ENCODE measurements at places on chromosomes 6 and 20.

DNA sequence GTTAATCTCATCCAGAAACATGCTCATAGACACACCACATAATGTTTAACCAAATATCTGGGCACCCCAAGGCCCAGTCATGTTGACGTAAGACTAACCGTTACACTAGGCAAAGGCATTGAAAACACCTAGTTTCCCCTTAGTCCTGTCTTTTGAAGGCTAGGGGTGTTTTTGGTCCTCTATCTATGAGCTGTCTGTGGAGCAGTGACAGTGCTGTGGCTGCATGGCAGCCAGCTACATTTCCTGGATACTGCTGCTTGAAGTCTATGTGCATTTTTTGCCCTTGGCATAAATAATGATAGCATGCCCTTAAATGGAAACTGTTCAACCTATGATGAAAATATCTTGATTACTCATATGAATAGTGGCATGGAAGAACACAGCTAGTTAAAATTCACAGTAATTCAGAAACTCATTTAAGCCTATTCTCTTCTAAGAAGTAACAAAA lies 18.6 kb downstream of the FARS2 start:
- no peaks in the 10 kb centered on the region for H3K36me3 ChIP-seq
- no peak overlapping the region for H3K27ac ChIP-seq
- no peak overlapping the region for H3K4me3 ChIP-seq
- H3K27me3 ChIP-seq, result no peaks in the 10 kb centered on the region
- DNase-seq, result no peak

DNA sequence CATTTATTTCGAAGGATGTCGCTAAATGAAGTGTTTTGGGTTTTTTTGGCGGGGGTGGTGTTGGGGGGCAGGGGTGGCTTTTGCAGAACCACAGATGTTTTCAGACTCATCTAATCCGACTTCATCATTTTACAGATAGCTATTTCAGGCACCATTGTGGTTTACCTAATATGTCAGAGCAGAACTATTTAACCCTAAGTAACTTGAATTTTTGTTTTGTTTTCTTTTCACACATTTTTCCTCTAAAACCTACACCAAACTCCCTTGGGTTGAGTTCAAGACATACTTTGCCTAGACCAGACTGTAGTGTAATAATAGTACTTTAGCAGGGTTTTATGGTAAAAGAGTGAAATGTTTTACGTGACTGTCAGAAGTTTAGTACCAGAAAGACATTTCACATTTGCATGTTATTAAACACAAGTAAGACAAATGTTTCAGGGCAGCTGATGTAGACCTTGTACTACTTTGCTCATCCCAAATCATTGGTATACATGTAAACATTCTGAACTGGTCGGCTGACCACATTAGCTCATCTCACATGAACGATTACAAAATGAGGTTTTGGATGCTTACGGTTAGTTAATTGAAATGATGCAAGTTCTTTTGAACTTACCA lies 37.7 kb downstream of the MAP3K4 start:
- no peaks in the 10 kb centered on the region for H3K4me1 ChIP-seq
- H3K27ac ChIP-seq, result no peak overlapping the region
- H3K36me3 ChIP-seq, result no peaks in the 10 kb centered on the region
- H3K4me3 ChIP-seq, result no peak overlapping the region

DNA sequence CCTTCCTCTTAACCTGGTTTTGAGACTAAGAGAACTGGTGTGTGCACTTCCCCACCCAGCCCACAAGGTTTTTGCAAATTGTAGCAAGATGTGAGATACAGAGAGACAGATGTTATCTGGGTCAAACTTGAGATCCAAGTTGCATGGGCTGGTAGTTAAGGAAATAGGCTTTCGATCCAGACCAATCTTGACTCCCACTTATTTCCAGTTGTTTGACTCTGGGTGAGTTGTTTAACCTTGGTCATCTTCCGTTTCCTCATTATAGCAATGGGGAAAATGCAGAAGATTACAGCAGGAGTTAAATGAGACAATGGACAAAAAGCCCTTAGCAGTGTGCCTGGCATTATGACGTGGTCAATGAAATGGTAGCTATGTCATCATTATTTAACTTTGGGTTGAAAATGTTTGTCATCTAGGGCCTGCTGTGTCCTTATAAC lies 1.7 kb downstream of the SNX21 start:
- H3K4me1 ChIP-seq, result peaks cover 4% of the 10 kb centered on the region
- peak overlapping the region; percentile 75 for H3K4me3 ChIP-seq
- H3K27ac ChIP-seq, result no peak overlapping the region
- DNase-seq, result no peak
- H3K27me3 ChIP-seq, result no peaks in the 10 kb centered on the region

DNA sequence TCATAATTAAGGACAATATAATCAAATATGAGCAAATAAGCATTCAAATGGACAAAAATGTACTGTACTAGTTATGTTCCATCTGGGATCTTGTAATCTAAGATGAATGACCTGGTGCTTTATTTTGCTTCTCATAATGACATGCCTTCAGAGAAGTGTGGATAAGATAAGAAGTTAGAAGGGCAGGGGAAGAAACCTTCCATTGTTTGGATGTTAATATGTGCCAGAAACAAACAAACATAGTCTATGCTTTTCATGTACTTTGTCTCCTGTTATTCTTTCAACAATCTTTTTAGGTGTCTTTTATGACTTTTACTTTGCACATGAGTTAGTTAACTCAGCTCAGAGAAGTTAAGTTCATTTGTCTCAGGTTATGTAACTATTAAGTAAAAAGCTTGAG lies 511.5 kb upstream of the SOX4 start:
- H3K27me3 ChIP-seq, result no peaks in the 10 kb centered on the region
- no peak for DNase-seq
- H3K36me3 ChIP-seq, result peaks cover 2% of the 10 kb centered on the region
- no peak overlapping the region for H3K4me3 ChIP-seq
- no peak overlapping the region for H3K27ac ChIP-seq

DNA sequence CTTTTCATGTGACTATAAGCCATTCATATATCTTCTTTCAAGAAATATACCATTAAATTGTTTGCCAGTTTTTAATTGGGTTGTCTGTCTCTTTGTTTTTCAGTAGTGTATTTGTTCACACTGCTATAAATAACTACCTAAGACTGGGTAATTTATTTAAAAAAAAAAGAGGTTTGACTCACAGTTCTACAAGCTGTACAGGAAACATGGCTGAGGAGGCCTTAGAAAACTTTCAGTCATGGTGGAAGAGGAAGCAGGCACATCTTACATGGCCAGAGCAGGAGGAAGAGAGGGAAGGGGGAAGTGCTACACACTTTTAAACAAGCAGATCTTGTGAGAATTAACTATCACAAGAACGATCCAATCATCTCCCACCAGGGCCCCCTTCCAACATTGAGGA lies 255.3 kb downstream of the EPM2A start:
- no peaks in the 10 kb centered on the region for H3K27me3 ChIP-seq
- H3K4me3 ChIP-seq, result no peak overlapping the region
- no peaks in the 10 kb centered on the region for H3K4me1 ChIP-seq
- H3K27ac ChIP-seq, result no peak overlapping the region
- DNase-seq, result no peak

Data from H9 (cell line).